ENCODE measurements at places on chromosomes 6 and 20. TPM values are rescaled to one million over a fixed set of nuclear protein-coding genes. Genes with fewer than 3 reads are reported as not detected.

The CST2 gene
- not detected for polyA plus RNA-seq

The TP53TG5 gene
- polyA plus RNA-seq = 3.8 TPM

The GABRR2 gene
- polyA plus RNA-seq = not detected

The MCHR2 gene
- not detected for polyA plus RNA-seq

The PKIG gene
- polyA plus RNA-seq = 19.5 TPM

The RSPH9 gene
- polyA plus RNA-seq = not detected

The IFT52 gene
- polyA plus RNA-seq = 11.9 TPM

The CDSN gene
- polyA plus RNA-seq = not detected

The OR2J3 gene
- not detected for polyA plus RNA-seq

The POU3F2 gene
- polyA plus RNA-seq = 2.4 TPM

The FAXC gene
- 36.1 TPM for polyA plus RNA-seq

The OXT gene
- not detected for polyA plus RNA-seq

The CRISP3 gene
- not detected for polyA plus RNA-seq

The PTCRA gene
- polyA plus RNA-seq = not detected

The TMEM74B gene
- polyA plus RNA-seq = 1.9 TPM

The CDH26 gene
- polyA plus RNA-seq = 15.3 TPM

The SLC35D3 gene
- polyA plus RNA-seq = not detected

The METTL24 gene
- polyA plus RNA-seq = not detected

The SCGN gene
- not detected for polyA plus RNA-seq

The BEND3 gene
- polyA plus RNA-seq = 0.28 TPM

The PRPF6 gene
- 17.3 TPM for polyA plus RNA-seq

The EBF4 gene
- not detected for polyA plus RNA-seq

The BCKDHB gene
- polyA plus RNA-seq = 53.0 TPM

The TTBK1 gene
- 0.62 TPM for polyA plus RNA-seq

The SIRPD gene
- polyA plus RNA-seq = not detected

The MMP24 gene
- polyA plus RNA-seq = 0.22 TPM

The AURKA gene
- polyA plus RNA-seq = 3.5 TPM

All from Purkinje cell (primary cell).